ENCODE measurements at places on chromosomes 5 and 9.

- no peak for DNase-seq
These were observed 21.7 kb upstream of the SPINK7 start for GRCh38 chr5:148290271-148291195.

DNA sequence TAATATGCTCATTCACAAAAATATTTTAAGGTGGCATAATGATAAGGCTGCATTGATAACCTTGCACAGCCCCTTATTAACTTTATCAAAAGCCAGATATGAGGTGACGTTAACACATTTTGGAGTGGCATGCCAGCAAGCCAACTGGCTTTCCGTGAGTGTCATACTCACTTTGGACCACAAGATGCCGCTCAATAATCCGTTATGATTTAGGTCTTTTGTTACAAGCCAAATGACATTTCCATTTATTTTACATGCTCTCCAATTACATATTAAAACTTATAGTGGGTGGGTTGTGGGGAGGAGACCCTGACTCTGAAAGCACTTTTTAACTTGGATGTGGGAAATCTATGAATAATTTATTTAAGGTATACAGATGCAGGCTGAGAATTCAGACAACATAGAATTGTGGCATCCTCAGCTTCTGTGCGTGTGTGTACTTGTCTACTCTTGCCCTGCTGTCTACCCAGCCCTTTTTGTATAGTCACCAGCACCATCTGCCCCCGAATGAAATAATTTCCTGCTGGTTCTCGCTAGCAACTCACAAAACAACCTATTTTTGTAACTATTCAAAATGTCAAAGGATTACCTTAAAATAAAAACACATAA lies 305.1 kb downstream of the PSAT1 start:
- DNase-seq = no peak

- no peak for DNase-seq
These were observed 315.5 kb upstream of the C9orf72 start for GRCh38 chr9:27888661-27889295.

- DNase-seq = no peak
These were observed 6.1 kb upstream of the CRB2 start for GRCh38 chr9:123349691-123350480.

- no peak for DNase-seq
These were observed 204.8 kb downstream of the HCN1 start for GRCh38 chr5:45491368-45491767.

All from non-pigmented ciliary epithelial cell (primary cell).